ENCODE measurements at places on chromosomes 12 and 14.

DNA sequence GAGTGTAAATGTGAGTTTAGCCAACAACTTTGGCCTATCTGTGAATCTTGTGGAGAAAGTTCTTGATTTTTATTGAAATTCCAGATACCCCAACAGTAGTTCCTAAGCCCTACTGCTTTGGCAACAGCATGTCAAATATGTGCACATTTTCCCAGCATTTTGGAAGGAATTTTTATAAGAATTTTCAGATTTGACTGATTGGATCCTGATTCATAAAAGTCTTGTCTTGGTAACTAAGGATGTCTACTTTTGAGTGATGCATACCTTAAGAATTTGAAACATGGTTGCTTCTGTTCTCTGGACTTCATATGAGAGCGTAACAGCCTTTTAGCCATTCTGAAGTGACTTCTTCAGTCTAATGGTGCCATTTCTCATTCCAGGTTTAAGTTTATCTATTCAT lies 106.7 kb downstream of the ANO4 start:
- DNase-seq = no peak

- no peak for DNase-seq
Observed at GRCh38 chr12:17197971-17198370, 592.0 kb upstream of the LMO3 start.

DNA sequence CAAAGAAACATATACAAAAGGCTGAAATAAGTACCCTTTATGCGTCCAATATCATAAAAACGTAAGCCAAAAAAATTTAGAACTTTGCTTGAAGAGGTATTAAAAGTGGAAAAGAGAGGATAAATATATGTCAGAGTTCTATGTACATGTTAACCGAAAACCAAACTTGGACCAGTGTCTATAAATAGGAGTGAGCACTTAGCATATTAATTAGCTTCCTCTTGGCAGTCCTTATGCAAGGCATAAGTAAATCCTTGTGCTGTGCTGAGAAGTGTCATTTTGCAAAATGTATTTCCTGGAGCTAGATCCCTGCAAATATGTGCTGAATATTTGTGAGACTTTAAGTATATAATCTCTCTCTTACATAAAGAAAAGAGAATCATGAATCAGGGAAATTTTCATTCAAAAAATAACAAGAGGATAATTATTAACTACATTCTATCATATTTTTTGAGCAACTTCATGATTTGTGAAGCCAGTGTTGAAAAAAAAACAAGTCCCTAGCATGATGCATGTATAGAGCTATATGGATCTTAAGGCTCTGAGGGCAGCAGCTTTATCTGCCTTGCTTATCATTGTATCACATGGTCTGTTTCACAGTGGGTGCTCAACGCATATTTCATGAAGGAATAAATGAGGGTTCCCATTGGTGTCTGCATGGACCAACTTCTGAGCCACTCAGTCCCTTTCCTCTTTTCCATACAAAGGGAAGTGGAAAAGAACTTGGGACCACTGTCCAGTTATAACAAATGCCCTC lies 326.1 kb downstream of the PDZRN4 start:
- DNase-seq = no peak

- DNase-seq = no peak
Observed at GRCh38 chr14:102644523-102644922, 52.1 kb downstream of the RCOR1 start.

DNA sequence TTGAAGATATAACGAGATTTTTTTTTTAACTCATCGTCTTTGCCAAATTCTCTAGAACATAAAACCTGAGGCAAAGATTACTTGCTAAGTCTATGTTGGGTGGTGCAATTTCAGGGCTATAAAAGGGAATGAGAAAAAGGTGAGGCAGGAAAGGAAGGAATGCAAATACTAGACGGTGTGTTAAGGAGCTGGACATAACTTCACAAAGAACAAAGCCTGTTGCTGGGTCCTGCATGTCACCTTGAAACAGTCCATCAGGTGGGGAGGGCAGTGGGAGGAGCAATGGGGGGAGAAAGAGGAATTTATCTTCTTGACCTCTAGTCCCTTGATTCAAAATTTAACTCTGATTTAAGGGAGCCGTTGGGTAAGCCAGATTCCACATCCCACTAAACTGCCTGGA lies 16.1 kb upstream of the DUSP6 start:
- DNase-seq = no peak

- DNase-seq = no peak
Observed at GRCh38 chr14:21090940-21091663, 7.4 kb downstream of the ZNF219 start.

GRCh38 chr12:57726151-57726883 lies 12.2 kb downstream of the AGAP2 start:
- DNase-seq = no peak

DNA sequence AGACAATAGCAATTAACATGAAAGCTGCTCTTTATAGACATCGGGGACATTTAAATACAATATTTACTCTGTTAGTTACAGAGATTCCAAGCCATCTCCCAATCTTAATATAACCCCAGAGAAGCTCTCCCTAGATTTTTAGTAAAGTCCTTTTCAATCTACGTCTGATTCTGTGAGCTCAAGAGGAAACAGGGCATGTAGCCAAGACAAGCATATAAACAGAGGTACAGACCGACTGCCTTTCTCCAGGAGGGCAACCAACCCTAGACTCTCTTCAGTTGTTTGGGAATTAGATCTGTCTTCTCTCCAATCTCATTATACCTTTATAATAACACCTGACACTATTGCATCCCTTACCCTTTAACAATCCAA lies 57.4 kb downstream of the TMTC1 start:
- no peak for DNase-seq

- DNase-seq = no peak
Observed at GRCh38 chr14:23433457-23433856, 2.0 kb downstream of the MYH7 start.

- DNase-seq = no peak
Observed at GRCh38 chr12:44235674-44236073, 399.8 kb downstream of the TMEM117 start.

GRCh38 chr12:28172434-28173030 lies 17.7 kb upstream of the CCDC91 start:
- DNase-seq = no peak

- DNase-seq = no peak
Observed at GRCh38 chr14:100569734-100570286, 17.4 kb downstream of the BEGAIN start.

All from CD8-positive, alpha-beta T cell (primary cell).